ENCODE measurements at places on chromosomes 2 and 18.

DNA sequence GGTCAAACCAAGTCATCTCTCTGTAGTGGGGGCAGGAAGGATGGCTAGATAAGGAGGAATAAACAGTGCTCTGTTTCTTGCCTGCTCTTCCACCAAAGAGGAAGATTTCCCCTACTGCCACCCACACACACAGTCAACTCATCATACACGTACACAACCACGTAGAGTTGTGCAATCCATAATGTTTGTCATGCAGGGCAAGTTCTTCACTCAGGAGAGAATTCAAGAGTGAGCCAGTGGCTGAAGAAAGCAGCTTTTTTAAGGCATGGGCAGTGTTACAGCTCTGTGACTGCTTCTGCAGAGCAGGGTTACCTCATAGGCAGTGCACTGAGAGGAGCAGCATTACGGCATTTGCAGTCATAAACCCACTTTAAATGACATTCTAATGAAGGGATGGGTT is 283.0 kb downstream of the RND3 start:
- no peak for DNase-seq

- DNase-seq: no peak
Measured at GRCh38 chr2:1156059-1156458, 205.4 kb downstream of the SNTG2 start.

DNA sequence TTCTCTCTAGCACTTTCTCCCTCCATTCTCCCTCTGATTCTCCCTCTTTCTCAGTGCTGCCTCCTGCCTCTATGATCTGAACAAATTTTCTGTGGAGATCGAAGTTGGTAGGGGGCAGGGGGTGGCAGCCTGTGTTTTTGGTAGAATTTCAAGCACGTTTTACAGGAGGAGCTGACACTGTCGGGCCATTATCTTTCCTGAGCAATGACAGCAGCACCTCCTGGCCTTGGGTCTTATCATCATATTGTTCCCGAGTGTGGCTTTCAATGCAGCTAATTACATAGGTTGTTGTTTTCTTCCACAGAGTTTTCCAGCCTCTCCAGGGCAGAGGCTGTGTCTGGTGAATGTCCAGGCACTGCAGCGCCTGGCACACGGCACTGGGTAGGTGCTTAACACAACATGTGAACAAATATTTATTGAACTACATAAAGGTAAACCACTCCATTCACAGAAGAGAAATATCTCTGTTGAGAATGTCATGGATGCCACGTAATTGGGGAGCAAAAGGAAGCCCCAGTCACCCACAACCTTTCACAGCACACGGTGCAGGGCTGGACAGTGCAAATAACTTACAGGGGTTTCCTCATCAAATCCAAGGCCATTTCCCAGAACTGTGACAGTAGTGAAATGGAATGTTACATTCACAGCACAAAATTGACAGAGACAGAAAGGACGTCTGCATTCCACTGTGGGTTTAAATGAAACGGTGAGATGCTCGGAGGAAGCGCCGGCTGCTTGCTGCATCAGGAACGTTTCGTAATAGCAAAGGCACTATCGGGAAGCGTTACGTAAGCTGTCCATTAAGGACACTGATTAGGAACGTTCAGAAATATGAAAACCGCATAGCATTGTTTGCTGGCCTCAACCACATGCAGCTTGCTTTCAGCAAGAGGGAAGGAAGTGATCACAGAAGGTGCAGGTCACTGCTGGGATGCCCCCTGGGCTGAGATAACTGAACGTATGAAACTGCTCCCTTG is 6.5 kb upstream of the KCNG2 start:
- peak; percentile 65 for DNase-seq

- no peak for DNase-seq
Measured at GRCh38 chr18:52826994-52827393, 487.0 kb downstream of the DCC start.

- DNase-seq: no peak
Measured at GRCh38 chr2:18651842-18652774, 62.7 kb upstream of the NT5C1B start.

- no peak for DNase-seq
Measured at GRCh38 chr18:61064911-61065310, 268.3 kb upstream of the CDH20 start.

DNA sequence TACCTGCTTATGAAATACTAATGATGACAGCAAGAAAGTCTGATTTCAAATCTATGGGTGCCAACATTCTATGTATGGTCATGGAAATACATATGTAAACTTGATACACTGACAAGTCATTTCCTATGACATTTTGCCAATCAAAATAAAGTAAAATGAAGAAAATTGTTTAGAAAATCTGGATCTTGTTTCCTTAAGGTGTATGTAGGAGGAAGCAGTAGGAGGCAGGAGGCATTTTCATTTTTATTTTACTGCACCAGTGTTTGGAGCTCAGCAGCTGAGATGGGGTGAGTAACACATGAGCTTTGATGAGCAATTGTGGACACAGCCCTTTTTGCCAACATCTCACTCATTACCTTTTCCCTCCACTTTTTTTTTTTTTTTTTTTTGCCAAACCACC is 167.0 kb downstream of the AFF3 start:
- DNase-seq: no peak

DNA sequence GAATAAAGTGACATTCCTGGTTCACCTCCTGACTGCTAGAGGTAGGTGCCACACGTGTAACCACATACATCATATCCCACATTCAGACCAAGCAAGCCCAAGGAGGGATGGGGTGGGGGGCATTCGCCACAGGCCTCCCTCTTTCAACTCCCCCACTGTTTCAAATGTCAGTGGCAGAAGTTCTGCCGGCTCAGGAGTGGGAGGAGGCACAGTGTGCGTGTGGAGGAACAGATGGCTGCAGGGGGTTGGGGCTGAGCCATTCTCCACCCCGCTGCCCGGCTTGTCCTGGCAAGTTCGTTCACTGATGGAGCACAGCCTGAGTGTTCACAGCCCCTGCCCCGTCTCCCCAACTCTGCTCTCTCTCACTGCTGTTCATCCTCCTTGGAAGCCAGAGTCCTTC is 75.4 kb upstream of the TANC1 start:
- no peak for DNase-seq

DNA sequence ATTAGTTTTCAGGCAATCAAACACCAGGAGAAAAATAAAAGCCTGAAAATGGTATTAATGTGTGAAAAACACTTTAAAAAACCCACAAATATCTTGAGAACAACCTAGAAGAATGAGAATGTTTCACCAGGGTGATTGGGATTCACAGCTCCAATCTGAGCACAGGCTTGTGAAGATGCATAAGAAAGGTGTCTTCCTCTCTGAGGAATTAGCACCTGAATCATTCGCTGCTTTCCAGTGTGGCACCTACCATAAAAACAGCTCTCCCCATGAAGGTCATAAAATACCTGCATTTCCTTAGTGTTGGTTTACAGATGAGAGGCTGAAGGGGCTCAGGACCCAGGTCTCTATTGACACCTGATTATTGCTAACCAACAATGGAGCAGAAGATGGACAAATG is 499.7 kb upstream of the KLHL29 start:
- no peak for DNase-seq

- no peak for DNase-seq
Measured at GRCh38 chr18:22213333-22213973, 44.1 kb downstream of the GATA6 start.

GRCh38 chr2:35938838-35939237 is 416.7 kb upstream of the CRIM1 start:
- no peak for DNase-seq

GRCh38 chr2:237299906-237300305 is 114.1 kb downstream of the COL6A3 start:
- DNase-seq: no peak

DNA sequence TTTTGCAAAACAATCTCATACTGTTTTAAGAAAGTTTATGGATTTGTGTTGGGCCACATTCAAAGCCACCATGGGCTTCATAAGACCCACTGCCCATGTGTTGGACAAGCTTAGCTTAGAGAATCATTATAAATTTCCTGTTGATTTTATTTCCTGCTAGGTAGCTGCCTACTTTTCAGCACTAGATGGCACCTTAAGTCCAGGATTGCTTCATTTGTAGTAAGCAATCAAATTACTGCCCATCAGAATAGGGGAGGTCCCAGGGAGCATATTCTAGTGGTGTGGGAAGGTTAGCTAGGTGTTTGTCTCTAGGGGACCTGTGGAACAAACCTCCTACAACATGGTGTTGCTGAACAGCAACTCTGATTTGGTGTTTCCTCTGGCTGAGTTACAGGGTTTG is 11.0 kb upstream of the DCDC2C start:
- DNase-seq: no peak

- no peak for DNase-seq
Measured at GRCh38 chr2:205850132-205850531, 167.8 kb downstream of the NRP2 start.

- DNase-seq: no peak
Measured at GRCh38 chr2:1881998-1882397, 137.7 kb upstream of the PXDN start.

- DNase-seq: no peak
Measured at GRCh38 chr2:168667156-168667555, 135.3 kb upstream of the NOSTRIN start.

GRCh38 chr18:54942569-54942968 is 16.7 kb downstream of the CCDC68 start:
- DNase-seq: no peak

- DNase-seq: no peak
Measured at GRCh38 chr2:136000502-136000901, 15.1 kb upstream of the DARS1 start.

All from upper lobe of right lung (tissue), 1 donor.